ENCODE measurements at places on chromosomes 2 and 18. TPM values are rescaled to one million over a fixed set of nuclear protein-coding genes. Genes with fewer than 3 reads are reported as not detected.

The ABCB11 gene
- total RNA-seq: not detected

DNA sequence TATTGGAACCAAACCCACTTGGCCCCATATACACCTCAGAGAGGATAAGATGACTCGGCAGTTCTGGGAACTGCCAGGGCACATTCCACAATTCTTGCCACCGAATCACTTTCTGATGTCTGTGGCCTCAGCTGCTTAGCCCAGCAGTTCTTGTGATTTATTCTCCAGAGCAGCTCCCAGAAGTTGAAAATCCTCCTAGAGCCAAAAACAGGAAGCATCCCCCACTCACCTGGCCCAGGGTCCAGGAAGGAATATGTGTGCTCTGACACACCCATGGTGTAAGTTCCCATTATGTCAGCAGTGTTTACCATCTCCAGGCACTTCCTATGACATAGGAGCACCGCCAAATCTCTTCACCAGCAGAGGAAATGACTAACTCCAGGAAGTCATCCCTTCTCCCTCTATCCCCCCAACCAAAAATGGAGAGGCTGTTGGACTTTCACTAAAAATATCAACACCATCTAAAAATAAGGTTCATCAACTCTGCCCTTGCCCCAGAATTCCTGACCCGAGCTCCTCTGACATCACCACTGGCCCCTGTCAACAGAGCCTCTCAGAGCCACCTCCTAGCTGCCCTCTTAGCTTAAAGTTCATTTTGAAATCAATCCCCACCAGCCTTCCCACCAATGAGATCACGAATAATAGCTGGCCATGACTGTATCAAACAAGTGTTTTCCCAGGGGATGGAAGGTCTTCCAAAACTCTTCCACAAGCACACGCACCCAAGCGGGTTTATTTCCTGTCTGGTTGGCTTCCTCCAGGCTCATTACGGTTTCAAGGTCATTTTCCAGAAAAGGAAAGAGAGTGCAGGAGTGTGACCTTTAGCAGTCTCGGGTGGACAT lies 223.1 kb upstream of the PARD3B start:
- no peak for DNase-seq
- no peak overlapping the region for H3K27ac ChIP-seq
- peaks cover 2% of the 10 kb centered on the region for H3K4me1 ChIP-seq
- H3K27me3 ChIP-seq: peaks cover 45% of the 10 kb centered on the region

- H3K4me1 ChIP-seq: peaks cover 6% of the 10 kb centered on the region
- no peak overlapping the region for H3K4me3 ChIP-seq
- no peaks in the 10 kb centered on the region for H3K36me3 ChIP-seq
- DNase-seq: no peak
- H3K27ac ChIP-seq: no peak overlapping the region
- peaks cover 3% of the 10 kb centered on the region for H3K27me3 ChIP-seq
Observed at GRCh38 chr2:233813236-233814055, 35.3 kb downstream of the MROH2A start.

The KCNG3 gene
- not detected for total RNA-seq

All from naive thymus-derived CD8-positive, alpha-beta T cell (primary cell).